Suprapubic skin (tissue), 4 donors: ENCODE measurements at places on chromosomes 16 and 17.
A peak's percentile ranks its signal among the peaks of the same experiment; 100 is the strongest.

DNA sequence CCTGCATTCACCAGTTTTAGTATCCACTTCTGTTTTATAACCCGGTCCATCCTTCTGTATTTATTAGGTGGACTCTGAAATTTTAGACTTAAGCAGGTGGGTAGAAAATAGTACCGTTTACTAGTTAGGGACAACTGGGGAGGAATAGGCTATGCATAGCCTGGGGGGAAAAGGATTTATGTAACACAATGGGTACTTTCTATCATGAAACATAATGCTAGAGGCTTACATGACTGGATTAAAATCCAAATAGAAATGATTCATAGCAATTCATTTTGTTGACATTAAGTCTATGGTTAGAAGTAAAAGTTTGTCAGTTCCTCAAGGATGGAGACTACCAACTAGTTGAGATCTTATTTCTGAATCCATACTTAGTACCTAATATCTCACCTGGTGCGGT, 18.6 kb downstream of the GAN start:
- no peak for DNase-seq

GRCh38 chr16:87040169-87041117, 276.7 kb downstream of the C16orf95 start:
- no peak for DNase-seq

DNA sequence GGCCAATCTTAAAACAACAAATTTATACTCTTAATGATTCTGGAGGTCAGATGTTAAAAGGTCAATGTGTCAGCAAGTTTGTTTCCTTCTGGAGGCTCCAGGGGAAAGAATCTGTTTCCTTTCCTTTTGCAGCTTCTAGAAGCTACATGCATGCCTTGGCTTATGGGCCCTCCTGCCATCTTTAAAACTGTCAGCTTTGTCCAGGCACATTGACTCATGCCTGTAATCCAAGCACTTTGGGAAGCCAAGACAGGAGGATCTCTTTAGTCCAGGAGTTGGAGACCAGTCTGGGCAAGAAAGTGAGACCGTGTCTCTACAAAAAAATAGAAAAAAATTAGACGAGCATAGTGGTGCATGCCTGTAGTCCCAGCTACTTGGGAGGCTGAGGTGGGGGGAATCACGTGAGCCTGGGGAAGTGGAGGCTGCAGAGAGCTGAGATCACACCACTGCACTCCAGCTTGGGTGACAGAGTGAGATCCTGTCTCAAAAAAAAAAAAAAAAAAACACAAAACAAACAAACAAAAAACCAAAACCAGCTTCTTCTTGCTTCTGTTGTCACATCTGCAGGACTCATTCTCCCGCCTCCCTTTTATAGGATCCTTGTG, 58.3 kb downstream of the NOS2 start:
- DNase-seq: no peak

DNA sequence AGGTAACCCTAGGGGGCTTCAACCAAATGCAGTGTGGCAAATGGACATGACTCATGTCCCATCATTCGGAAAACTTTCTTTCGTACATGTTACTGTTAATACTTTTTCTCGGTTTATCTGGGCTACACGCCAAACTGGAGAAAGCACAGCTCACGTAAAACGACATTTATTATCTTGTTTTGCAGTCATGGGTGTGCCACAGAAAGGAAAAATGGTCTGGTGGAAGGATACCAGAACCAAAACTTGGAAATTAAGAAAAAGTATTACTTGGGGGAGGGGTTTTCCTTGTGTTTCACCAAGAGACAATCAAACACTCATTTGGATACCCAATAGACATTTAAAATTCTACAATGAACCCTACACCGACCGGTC, 23.6 kb downstream of the ALOX15B start:
- DNase-seq: no peak

GRCh38 chr17:49976163-49976827, 7.3 kb downstream of the DLX4 start:
- DNase-seq: no peak

DNA sequence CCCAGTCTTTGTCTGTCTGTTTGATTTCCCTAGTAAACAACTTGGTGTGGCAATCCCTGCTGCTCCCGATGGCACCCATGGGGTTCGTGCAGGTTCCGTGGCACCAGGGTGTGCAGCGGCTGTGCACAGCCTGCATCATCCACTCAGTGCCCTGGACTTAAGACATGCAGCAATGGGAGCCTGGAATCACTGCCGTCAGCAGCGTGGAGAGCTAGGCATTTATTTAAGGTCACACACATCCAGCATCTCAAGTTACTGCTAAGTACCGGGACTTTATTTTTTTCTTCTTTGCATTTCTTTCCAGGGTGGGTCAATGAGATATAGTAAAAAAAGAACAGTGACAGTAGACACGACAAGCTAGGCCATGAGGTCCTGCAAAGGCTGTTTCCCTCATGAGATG, 2.8 kb downstream of the DHRS7C start:
- no peak for DNase-seq

DNA sequence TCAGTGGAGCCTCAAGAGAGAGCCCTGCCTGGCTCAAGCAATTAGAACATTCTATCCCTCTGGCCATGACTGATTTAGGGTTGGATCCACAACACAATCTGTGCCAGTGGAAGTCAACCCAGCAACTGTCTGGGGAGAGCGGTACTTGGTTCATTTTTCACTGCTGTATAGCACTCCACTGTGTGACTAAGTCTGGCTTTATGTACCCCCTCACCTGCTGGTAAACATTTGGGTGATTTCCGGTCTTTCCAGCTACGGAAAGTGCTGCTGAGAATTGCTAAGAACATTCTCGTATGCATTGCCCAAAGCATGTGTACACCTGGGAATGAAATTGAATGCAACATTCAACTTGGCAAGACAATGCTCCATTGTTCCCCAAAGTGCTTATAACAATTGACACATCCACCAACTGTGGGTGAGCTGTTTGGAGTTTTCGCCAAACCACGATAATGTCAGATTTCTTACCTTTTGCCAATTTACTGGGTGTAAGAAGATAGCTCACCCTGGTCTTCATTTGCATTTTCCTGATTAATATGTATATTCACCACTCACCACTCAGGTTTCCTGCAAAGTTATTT, 63.5 kb upstream of the MED9 start:
- no peak for DNase-seq

GRCh38 chr17:5511401-5512225, 25.2 kb downstream of the MIS12 start:
- no peak for DNase-seq

DNA sequence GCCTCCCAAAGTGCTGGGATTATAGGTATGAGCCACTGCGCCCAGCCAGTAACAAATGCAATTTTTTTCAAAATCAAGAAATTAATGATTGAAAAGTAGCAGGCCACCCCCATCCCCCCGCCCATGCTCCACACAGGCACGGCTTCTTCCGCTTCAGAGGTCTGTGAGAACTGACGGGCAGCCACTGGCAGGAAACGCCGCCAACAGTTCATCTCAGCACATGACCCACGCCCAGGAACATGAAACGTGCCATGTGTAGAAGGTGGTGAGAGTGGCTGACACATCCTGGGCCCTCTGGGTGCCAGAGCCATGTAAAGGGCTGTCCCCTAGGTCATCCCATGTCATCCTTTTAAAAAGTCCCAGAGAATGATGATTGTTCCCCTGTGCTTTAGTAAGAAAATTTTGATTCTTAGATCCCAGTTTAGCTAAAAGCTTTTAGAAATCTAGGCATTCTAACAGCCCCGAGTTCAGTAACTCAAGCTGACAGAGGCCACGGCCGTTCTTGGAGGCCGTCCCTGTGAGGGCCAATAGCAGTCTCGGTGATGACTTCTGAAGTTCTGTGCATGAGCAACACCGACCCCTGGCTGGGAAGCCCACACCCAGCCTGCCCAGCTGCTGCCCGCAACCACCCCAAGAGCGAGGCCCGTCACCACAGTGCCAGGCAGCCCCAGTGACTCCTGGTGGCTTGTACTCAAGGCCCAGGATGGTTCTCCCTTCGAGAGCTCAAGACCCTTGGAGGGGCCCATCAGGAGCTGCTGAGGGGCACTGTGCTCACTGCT, 52.1 kb downstream of the KLHDC4 start:
- DNase-seq: no peak

- DNase-seq: no peak
Measured at GRCh38 chr16:3118846-3119245, 6.5 kb downstream of the ZNF205 start.

DNA sequence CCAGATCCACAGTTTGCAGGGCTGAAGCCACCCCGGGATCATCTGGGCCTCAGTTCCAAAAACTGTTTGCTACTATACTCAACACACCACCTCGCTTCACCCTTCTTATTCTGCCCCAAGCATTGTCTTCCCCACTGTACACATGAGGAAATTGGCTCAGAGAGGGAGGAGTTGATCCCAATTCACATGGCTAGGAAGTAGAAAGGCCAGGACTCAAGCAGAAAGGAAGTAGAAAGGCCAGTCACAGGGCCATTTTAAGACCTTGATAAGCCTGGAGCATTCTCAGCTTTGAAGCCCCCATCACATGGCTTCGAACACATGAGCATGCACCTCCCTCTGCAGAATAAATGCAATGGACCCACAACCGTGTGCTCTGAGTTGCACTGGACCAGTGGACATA, 7.7 kb upstream of the PRSS22 start:
- DNase-seq: no peak

DNA sequence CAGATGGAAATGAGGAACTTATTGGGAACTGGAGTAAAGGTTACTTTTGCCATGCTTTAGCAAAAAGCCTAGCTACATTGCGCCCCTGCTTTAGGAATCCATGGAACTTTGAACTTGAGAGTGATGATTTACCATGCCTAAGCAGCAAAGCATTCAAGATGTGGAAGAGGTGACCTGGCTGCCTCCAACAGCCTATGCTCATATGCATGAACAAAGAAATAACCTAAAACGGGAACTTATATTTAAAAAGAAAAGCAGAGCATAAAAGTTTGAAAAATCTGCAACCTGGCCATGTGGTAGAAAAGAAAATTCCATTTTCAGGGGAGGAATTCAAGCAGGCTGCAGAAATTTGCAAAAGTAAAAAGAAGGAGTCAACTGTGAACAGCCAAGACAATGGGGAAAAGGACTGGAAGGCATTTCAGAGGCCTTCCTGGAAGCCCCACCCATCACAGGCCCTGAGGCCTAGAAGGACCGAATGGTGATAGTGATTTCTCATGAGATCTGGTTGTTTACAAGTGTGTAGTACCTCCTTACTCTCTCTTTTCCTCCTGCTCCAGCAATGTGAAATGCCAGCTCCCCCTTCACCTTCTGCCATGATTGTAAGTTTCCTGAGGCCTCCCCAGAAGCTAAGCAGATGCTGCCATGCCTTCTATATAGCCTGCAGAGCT, 48.7 kb downstream of the MRPS23 start:
- no peak for DNase-seq

DNA sequence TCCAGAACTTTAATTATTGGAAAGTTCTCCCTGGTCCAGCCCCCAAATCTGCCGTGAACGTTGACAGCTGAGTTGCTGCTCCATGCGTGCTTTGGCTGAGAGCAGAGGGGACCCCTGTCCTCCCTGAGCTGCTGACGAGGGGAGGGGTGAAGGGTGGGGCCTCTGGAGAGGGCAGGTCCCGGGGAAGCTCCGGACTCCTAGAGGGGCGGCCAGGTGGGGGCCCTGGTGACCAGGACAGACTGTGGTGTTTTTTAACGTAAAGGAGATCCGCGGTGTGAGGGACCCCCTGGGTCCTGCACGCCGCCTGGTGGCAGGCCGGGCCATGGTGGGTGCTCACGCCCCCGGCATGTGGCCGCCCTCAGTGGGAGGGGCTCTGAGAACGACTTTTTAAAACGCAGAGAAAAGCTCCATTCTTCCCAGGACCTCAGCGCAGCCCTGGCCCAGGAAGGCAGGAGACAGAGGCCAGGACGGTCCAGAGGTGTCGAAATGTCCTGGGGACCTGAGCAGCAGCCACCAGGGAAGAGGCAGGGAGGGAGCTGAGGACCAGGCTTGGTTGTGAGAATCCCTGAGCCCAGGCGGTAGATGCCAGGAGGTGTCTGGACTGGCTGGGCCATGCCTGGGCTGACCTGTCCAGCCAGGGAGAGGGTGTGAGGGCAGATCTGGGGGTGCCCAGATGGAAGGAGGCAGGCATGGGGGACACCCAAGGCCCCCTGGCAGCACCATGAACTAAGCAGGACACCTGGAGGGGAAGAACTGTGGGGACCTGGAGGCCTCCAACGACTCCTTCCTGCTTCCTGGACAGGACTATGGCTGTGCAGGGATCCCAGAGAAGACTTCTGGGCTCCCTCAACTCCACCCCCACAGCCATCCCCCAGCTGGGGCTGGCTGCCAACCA, at the start of gene MC1R:
Gene MC1R (plus strand): TSS at position 410 of the 895 bp plus-strand sequence. CDS start 397 bp downstream, at position 807.
- DNase-seq: peak; percentile 71

DNA sequence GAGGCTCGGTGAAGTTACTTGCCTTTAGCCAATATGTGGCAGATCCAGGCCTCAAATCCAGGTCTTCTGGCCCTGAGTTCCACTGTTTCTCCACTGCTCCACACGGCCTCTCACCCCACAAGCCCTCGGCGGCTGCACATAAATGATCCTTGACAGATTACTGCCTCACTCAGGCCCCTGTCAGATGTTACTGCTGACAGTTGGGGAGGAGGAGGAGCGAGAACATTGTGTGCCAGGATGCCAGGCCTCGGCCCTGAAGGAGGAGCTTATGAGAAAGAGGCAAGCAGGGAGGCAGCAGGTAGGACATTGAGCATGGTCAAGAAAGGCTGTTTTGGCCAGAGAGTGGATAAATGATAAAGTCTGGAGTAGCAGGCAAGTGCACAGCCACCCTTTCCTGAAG, 88.6 kb downstream of the RAB11FIP4 start:
- no peak for DNase-seq

DNA sequence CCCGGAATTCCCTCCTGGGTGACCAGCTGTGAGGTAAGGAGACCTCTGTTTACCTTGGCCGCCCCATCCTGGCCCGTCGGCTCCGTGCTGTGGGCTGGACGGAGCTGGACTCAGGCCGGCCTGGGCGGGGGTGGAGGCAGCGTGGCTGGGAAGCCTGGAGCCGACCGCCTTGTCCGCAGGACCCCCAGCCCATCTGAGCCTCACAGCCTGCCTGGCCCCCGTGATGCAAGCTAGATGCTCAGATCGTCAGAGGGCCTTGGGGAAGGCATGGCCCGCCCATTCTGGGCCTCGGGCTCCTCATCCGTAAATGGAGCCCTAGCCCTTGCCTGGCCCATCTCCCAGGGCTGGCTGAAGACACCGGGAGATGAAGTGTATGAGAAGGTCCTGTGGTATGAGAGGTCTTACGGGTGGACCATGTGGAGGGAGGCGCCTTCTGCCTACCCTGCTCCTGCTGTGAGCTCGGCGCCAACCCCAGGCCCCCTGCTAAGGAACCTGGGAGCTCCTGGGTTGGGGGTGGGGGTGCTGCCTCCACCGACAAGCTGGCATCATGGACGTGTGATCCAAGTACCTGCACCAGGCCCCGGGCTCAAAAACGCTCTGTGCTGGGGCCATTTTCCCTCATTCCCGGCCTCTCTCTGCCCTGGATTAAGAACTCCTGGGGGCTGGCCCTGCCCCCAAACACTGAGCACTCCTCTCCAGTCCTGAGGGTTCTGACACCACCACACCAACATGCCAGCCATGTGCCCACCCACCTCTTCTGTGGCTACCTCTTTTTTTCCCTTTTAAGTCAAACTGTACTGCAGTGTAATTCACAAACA, 5.4 kb upstream of the P2RX1 start:
- DNase-seq: no peak

- no peak for DNase-seq
Measured at GRCh38 chr17:42421507-42422338, 1.3 kb downstream of the CAVIN1 start.

GRCh38 chr17:9192010-9192409, 170.7 kb downstream of the NTN1 start:
- DNase-seq: no peak

GRCh38 chr16:8278031-8278580, 312.2 kb downstream of the TMEM114 start:
- no peak for DNase-seq

GRCh38 chr16:88610080-88610479, 28.3 kb upstream of the IL17C start:
- no peak for DNase-seq
